Adrenal gland (tissue), 19 donors: ENCODE measurements at places on chromosomes 1 and 21. TPM values are rescaled to one million over a fixed set of nuclear protein-coding genes. Genes with fewer than 3 reads are reported as not detected.

GRCh38 chr1:36625935-36626310, 143.2 kb upstream of the CSF3R start:
- peaks cover 7% of the 10 kb centered on the region for H3K27me3 ChIP-seq
- no peak for DNase-seq
- H3K4me3 ChIP-seq, result no peak overlapping the region

- H3K27me3 ChIP-seq, result no peaks in the 10 kb centered on the region
- no peaks in the 10 kb centered on the region for H3K36me3 ChIP-seq
- no peak for DNase-seq
- no peak overlapping the region for H3K4me3 ChIP-seq
- no peak overlapping the region for H3K27ac ChIP-seq
- H3K4me1 ChIP-seq, result no peaks in the 10 kb centered on the region
Measured at GRCh38 chr1:92466683-92467352, 19.9 kb downstream of the GFI1 start.

DNA sequence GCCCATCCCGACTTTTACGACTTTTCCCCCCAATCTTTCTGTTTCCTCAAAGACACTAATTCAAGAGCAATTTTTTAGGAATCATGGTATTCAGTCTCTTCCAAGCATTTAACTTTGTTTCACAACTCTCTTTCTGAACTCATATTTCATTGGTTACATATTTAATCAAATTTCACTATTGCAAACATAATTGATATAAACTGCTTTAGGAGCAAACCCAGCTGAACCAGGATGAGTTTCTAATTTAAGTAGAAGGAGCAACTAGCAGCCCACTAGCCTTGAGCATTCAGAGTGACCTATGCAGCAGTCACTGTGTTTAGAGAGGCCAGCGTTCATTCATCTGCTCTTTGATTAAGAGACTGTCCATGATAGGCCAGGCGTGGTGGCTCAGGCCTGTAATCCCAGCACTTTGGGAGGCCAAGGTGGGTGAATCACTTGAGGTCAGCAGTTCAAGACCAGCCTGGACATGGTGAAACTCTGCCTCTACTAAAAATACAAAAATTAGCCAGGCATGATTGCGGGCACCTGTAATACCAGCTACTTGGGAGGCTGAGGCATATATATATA, 1.8 kb downstream of the CELA2B start:
- H3K4me3 ChIP-seq, result no peak overlapping the region
- DNase-seq, result no peak
- H3K4me1 ChIP-seq, result no peaks in the 10 kb centered on the region
- no peak overlapping the region for H3K27ac ChIP-seq

Gene HPCA
- not detected for total RNA-seq

DNA sequence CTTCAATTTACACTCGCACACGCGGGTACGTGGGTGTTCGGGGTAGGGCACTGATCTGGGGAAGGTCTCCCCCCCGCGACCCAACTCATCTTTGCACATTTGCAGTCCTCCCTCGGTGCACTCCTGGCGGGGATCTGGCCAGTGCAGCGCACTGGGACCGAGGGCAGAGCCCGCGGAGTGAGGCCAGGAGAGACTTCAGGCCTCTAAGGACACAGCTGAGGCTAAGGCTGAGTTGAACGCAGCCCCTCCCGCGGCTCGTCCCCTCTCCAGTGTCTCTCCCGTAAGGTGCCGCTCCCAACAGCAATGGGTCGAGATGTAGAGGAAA, 936 bp upstream of the NCAM2 start:
- H3K27me3 ChIP-seq, result no peaks in the 10 kb centered on the region
- no peak overlapping the region for H3K27ac ChIP-seq
- no peak for DNase-seq
- peaks cover 15% of the 10 kb centered on the region for H3K4me1 ChIP-seq
- no peak overlapping the region for H3K4me3 ChIP-seq
- H3K36me3 ChIP-seq, result no peaks in the 10 kb centered on the region
